ENCODE measurements at places on chromosomes 1 and 21.

DNA sequence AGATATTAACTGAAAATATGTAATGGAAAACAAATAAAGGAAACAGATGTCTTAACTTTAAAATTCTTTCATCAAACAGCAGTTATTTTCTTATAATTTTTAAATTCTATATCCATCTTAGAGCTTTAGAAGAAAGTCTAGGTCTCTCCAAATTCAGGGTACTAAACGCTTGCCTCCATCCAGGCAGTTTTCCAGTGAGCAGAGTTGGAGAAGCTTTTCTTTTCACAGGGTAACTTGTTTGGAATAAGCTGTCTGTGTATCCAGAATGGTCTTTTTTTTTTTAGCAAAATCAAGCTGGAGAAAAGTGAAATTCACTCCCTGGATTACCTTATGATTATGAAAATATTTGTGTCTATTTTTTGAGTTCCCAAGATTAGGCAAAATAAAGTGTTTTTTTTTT lies 88.6 kb downstream of the DDAH1 start:
- no peak for DNase-seq

GRCh38 chr1:107963601-107964335 lies 1.2 kb downstream of the VAV3 start:
- no peak for DNase-seq

GRCh38 chr1:111746614-111746999 lies 7.4 kb upstream of the INKA2 start:
- DNase-seq = no peak

- no peak for DNase-seq
Observed at GRCh38 chr1:33563699-33564098, 91.3 kb downstream of the ZSCAN20 start.

GRCh38 chr1:216186816-216187215 lies 236.4 kb downstream of the USH2A start:
- DNase-seq = no peak

DNA sequence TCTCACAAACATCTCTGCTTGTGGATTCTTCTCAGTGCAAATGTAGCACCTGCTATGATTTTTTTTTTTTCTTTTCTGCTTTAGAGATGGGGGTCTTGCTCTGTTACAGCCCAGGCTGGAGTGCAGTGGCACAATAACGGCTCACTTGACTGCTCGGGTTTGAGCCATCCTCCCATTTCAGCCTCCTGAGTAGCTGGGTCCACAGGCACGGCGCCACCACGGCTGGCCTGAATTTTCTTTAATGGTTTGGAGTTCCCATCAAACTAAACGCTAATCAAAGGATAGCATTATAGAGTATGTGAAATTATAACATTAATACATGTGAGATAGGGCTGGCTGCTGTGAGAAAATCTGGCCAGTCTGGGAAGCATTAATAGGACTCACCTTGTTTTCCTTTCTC lies 7.2 kb upstream of the PTGER3 start:
- DNase-seq = no peak

GRCh38 chr1:216604771-216605170 lies 118.5 kb downstream of the ESRRG start:
- no peak for DNase-seq

GRCh38 chr1:86583032-86583431 lies 36.2 kb downstream of the CLCA4 start:
- DNase-seq = no peak

DNA sequence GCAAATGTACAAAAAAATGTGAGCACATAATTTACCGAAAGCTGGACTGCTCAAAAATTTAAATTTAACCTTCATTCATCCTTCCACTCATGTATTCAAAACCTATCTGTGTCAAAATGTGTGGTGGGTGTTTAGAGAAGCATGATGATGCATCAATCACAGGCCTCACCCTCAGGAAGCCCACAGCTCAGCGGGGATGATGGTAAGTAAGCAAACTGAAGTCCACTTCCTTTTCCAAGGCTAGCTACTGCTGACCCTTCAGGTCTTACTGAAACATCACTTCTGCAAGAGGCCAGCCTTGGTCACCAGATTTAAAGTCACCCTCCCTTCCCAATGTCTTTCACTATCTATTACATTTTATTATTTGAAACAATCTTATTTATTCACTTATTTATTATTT lies 254.5 kb downstream of the DNM3 start:
- no peak for DNase-seq

GRCh38 chr1:87119541-87120140 lies 205.2 kb downstream of the HS2ST1 start:
- no peak for DNase-seq

- no peak for DNase-seq
Observed at GRCh38 chr1:118894836-118895235, 93.3 kb downstream of the TBX15 start.

DNA sequence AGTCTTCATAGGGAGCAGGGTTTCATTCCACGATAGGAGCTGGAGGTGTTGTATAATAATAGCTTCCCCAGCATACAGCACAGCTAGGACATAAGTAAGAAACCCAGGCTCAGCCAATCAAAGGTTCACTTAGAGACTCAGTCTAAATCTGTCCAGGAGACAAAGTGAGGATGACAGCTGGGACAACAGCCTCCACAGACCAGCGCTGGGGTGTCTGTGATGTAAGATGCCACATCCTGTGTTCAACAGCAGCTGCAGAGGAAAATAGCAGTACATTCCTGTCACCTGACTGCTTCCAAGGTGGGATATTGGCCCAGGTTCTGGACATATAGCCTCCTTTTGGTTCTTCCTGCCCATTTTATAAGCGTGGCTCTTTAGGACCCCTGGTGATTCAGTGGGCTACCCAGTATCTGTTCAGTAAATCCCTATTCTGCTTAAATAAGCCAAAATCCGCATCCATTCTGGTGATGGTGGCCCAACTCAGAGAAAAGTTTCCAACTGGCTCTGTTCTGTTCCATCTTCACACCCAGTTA lies 176.8 kb upstream of the SYT6 start:
- no peak for DNase-seq

GRCh38 chr21:17793246-17794123 lies 25.7 kb downstream of the C21orf91 start:
- DNase-seq = no peak

GRCh38 chr1:220982686-220983085 lies 103.4 kb downstream of the HLX start:
- DNase-seq = no peak

Data from NCI-H1048 (cell line).